ENCODE measurements at places on chromosomes 4 and X.

DNA sequence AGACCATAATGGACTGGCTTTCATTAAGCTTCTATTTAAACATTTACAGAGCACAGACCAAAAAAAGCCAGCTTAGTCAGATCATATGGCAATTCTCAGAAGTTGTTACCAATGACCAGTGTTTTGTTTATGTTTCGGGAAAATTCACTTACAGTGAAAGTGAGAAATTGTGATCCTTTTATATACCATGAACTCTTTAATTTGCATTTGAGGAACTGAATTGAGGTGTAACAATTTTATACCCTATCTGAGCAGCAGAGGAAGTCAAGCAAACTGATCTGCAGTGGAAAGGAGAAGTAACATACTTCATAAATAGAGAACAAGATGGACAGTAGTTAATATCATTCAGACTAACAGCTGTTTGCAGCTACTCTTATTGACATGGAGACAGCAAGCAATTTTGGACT is 97.1 kb downstream of the TMA16 start:
- DNase-seq = no peak

GRCh38 chr4:141642711-141643110 is 6.3 kb downstream of the IL15 start:
- no peak for DNase-seq

DNA sequence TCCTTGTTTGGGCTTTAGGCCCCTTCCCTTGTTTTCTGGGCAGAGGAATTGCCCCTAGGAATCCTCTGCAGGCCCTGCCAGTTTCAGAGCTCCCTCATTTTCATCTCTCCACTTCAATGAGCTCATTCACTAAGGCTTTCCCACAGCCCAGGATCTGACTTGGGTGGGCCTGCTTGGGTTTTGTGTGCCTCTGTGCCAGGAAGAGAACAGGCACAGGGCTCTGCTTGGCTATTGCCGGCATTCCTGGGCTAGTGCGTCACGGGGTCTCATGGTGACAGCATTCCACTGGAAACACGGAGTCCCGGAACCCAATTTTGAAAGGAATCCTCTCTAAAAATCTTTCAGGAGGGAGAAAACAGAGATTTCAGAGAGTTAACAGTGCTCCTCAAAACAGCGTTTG is 150.5 kb downstream of the VCX3A start:
- no peak for DNase-seq

DNA sequence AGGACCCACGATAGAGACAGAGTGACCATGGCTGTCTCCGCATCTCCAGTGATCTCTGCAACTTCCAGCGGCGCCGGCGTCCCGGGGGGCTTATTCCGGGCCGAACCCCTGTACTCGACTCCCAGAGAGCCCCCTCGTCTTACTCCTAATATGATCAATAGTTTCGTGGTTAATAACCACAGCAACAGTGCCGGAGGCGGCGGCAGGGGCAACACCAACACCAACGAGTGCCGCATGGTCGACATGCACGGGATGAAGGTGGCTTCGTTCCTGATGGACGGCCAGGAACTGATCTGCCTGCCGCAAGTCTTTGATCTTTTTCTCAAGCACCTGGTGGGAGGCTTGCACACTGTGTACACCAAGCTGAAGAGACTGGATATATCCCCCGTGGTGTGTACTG is 343 bp downstream of the DACH2 start:
- DNase-seq = no peak

- no peak for DNase-seq
Observed at GRCh38 chr4:17650406-17650805, 36.0 kb downstream of the MED28 start.

- no peak for DNase-seq
Observed at GRCh38 chrX:121975671-121976070, 928.3 kb downstream of the GLUD2 start.

DNA sequence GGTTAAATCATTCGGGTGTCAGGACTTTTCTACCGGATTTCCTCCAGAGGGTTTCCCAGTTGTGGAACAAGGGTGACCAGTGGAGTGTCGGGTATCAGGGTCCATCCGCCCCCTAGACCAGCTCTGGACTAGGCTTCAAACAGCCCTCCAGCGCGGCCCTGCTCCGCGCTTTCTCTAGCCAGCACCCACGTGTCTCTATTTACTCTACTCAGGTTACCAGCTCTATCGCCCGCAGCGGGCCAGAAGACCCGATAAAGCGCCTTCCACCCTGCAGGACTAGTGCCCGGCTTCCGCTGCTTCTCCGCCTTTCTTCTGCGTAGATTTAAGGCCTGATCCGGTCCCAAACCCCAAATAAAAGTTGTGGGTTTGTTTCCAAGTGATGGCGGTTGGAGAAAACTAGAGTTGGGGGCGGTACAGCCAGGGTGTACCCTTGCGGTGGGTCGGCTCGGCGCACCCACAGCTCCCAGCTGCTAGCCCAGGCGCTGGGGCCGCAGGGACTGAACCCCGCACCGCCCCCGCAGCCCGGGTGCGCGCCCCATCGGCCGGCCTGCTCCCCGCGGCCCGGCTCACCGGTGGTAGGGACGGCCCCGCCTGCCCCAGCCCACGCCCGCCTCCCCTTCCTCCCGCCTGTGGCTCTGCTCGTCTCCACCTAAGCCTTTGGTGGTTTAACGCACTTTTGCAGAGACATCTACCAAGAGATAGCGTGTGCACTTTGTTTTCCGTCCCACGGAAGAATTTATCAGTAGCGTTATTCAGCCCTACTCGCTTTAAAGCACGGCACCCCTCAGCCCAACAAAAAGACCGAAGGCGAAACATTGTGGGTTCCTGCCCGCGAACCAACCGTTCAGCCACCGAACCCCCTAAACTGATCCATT is 2.1 kb downstream of the LEF1 start:
- no peak for DNase-seq

DNA sequence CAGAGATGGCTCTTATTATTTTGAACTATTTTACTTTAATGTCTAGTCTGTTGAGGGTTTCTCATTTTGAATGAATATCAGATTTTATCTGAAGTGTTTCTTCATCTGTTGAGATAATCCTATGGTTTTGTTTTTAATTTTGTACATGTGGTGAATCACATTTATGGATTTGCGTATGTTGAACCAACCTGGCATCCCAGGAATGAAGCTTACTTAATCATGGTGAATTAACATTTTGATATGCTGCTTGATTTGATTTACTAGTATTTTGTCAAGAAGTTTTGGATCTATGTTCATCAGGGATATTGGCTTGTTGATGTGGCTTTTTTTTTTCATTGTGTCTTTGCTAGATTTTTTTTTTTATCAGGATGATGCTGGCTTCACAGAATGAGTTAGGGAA is 2390.9 kb downstream of the PCDH7 start:
- no peak for DNase-seq
